ENCODE measurements at places on chromosomes 7 and 10. TPM values are rescaled to one million over a fixed set of nuclear protein-coding genes. Genes with fewer than 3 reads are reported as not detected.

The RAMP3 gene
- total RNA-seq, result 49.2 TPM

DNA sequence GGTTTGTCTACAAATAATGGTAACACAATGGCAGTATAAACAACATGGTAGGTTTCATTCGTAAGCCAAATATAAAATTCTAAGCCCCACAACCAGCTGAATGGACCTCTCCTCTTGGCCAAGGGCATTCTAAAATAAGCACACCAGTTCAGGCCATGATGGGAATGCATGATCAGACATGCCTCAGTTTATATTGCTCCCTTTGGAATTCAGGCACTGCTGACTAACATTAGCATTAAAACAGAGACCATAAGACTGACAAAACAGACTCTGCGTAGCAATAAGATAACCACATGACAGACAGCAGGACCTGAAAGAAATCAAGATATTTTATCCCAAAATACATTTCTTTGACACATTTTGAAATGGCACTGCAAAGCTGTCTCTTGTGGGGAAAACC, 125.8 kb downstream of the FAM107B start:
- no peak for DNase-seq

- no peak for DNase-seq
These were observed 132.3 kb downstream of the SPAG6 start for GRCh38 chr10:22477334-22478287.

DNA sequence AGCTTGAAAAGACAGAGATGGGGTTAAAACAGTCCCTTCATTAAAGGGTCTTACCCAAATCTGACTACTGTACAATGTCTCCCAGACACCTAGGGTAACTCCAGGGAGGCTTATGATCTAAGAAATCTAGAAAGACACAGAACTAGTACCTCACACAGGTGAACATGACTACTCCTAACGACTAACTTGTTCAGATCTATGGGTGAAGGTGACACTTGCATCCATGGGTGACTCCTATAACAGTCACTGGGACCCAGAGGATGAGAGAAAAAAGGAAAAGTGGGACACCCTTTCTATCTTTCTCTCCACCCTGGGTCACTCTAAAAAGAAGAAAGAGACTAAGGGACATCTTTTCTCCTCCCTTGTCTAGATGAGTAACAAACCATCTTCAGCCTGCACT, 19.2 kb downstream of the AKR1C8 start:
- no peak for DNase-seq

GRCh38 chr7:1225441-1226185, 7.1 kb upstream of the UNCX start:
- no peak for DNase-seq

DNA sequence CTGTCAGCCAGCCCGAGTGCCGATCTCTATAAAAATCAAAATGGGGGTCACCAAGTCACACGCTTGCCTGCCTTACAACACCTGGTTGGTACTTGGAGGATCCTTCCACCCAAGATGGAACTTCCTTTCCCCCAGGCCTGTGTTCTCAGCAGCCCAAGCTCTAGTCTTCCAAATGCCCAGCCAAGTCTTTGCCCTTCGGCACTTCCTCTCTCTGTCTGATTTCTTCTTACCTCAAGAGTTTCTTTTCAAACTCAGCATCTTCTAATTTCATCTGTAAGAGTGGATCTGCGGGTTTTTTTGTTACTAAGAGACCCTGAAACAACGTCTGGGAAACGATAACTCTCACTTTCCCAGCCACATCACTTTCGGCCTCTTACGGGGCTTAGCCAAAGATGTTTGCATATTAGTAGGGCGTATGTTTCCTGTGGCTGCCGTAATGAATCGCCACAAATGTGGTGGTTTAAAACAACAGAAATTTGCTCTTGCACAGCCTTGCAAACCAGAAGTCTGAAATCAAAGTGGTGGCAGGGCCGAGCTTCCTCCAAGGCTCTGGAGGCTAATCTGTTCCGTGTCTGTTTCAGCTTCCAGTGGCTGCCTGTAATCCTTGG, 219.9 kb downstream of the TCF7L2 start:
- DNase-seq, result no peak
